ENCODE measurements at places on chromosomes 3 and 15.

- DNase-seq: no peak
Observed at GRCh38 chr15:65993762-65994161, 124.5 kb downstream of the RAB11A start.

DNA sequence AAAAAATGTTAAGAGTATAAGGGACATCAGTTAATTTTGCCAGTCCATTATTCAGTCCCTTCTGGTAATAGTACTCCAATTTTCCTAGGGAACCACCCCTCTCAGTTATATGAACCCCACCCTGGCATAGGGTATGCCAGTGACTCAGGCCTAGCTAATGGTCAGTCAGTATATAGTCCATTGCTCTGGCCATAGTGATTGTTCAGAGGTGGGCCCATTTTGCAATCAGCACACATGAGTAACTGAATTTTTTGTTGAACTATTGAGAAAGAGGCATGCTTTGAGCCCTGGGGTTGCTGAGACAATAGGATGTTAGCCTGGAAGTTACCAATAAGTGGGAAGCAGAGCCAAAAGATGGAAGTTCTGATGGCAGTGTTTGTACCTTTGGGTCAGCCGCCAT is 4.1 kb downstream of the LRCH3 start:
- no peak for DNase-seq

GRCh38 chr3:73547427-73548248 is 77.1 kb downstream of the PDZRN3 start:
- DNase-seq: no peak

DNA sequence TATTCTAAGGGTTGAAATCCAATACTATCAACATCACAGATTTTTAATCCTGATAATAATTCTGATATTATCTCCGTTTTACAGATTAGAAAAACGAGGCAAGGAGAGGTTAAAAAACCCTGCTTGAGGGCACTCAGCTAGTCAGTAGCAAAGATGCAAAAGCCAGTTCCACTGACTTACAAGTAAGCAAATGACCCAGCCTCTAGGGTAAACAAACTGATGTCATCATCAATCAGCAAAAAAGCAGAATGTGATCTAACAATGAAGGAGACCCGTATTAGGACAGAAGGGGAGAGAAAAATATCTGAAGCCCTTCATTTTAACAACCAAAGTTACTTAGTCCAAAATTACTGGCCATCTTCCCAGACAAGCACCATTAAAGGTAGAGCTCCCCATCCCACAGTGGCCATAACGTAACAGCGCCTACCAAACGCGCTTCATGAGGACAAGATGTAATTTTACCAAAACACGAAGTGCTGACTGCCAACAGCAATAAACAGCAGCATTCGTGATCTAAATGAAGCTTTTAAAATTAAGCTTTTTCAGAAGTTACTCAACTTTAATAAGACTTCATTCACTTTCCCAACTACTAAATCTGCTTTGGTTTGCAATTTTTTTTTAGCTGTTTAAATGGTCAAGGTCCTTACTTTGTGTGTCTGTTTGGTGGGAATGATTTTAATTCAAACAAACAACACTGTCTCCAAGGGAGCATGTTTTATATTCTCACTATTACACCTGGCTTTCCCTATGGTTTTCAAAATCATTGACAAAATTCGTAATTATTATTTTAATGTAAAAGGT is 176.6 kb downstream of the OSBPL10 start:
- DNase-seq: no peak

DNA sequence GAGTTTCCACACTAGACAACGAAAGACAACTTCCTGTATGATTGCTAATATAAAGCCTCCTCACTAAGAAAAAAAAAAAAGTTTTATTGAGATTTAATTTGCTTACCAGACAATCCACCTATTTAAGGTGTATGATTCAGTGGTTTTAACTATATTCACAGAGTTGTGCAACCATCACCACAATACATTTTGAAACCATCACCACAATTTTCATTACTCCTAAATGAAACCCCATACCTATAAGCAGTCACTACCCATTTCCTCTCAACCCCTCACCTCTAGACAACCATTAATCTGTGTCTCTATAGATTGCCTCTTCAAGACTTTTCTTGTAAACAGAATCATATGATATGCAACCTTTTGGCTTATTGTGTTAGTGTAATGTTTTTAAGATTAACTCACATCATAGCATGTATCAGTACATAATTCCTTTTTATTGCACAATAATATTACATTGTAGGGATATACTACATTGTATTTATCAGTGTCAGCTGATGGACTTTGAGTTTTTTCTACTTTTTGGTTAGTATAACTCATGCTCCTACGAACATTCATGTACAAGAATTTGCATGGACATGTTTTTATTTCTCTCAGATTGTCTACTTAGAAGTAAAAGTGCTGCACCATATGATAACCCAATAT is 339.7 kb downstream of the NLGN1 start:
- no peak for DNase-seq

- no peak for DNase-seq
Observed at GRCh38 chr3:73765878-73766545, 141.3 kb upstream of the PDZRN3 start.

- DNase-seq: peak; percentile 63
Observed at GRCh38 chr3:64595253-64595694, 92.5 kb downstream of the ADAMTS9 start.

- no peak for DNase-seq
Observed at GRCh38 chr3:126317029-126317996, 39.9 kb downstream of the KLF15 start.

- no peak for DNase-seq
Observed at GRCh38 chr15:86935841-86936240, 856.2 kb downstream of the AGBL1 start.

GRCh38 chr3:109098079-109098644 is 19.8 kb downstream of the MORC1 start:
- DNase-seq: no peak

DNA sequence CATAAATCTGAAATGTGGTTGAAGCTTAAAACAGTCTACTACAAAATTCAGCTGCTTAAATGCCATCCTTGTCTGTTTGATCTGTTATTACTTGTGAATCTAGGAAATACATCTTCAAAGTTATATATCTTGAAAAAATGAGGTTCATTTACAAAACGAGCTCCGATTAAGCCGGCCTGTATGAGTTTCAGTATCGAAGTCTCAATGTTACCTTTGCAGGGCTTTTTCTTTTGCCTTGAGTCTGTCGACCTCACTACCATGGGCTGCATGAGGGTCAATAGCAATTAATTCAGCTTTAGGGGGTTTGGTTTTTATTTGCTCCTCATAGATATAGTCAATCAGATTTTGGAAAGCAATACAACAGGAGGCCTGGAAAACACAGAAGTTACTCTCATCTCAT is 23.2 kb downstream of the ERICH6 start:
- no peak for DNase-seq

DNA sequence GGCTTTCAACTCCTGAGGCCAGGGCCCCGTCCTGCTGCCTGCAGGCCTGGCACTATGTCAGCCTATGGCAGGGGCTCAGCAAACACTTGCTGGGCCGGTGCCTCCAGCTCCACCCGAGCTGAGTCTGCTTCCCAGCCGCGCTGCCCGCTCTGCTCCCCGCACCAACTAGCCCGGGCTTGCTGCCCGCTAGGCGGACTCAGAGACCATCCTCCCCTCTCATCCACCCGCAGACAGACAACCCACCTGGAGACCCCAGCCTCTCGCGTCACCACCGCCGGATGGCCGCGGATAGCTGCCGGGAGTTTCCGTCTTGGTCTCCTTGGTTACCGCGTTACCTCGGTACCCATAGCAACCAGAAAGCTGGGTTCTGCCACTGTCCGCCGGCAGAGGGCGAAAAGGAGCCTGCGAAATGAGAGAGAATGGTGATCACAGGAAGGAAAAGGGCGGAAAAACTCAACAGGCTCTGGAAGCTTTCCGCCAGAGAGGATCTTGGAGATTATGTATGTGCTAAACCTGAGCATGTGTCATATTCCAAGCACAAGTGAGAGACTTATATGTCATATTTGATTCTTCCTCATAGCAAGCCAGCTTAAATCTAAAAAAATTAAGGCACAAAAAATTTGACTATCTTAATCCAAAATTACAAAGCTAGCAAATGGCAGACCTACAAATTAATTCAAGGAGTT is at the start of gene ZBBX:
TSS of gene ZBBX (minus strand) at position 294 of the 686 bp plus-strand sequence. CDS start 7,396 bp downstream, outside the sequence.
- peak; percentile 79 for DNase-seq

DNA sequence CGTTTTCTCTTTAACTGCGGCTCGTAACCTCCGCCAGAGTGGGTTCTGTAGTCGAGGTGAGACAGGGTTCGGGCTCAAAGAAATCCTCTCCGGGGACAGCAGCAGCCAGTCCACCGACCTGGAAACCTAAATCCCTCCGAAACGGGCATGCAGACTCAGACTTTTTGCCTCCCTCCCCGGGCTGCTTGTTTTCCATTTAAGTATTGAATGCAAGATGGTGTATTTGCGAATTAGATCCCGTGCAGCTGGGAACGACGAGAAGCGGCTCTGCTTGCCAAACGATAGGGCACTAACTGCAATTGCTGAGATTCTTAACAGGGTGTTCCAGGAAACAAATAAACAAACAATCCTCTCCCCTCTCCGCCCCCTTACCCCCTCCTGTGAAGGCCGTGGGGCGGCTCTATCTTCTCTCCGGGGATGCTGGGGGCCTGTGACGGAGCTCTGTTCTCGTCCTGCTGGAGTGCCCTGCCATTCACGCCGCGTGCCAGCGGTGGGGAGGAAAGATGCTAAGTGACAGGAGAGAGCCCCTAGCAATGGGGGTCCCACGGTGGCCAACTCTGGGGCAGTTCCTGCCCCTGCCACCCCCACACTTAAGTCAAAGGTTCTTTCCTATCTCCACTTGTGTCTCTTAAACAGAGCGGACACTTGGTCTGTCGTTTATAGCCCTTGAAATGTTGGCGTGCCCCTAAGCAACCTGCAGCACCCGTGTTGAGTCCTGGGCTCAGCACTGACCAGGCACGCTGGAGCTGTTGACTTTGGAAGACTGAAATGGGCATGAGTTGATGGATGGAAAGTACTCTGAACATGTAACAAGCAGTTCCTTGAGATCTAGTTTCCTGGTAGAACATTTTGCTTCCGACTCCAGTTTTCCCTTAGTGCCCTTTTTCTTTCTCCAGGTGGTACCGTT is 1.3 kb upstream of the ETV5 start:
- peak; percentile 36 for DNase-seq

DNA sequence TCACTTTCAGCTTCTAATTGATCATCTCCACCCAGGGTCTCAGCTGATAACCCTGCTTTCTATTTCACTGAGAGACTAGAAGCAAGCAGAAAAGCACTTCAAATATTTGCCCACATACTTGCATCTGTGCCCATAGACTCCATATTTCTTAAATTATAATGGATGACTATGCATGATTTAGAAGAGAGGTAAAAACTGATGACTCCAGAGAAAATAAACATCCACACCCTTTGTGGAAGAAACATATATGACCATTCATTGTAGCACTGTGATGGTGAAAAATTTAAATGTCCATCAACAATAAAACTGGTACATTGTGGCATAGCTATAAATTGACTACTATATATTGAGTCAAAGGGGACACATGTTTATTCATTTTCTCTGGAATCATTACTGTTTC is 7.1 kb upstream of the IGF2BP2 start:
- no peak for DNase-seq

- DNase-seq: no peak
Observed at GRCh38 chr15:71801935-71802655, 8.3 kb upstream of the NR2E3 start.

DNA sequence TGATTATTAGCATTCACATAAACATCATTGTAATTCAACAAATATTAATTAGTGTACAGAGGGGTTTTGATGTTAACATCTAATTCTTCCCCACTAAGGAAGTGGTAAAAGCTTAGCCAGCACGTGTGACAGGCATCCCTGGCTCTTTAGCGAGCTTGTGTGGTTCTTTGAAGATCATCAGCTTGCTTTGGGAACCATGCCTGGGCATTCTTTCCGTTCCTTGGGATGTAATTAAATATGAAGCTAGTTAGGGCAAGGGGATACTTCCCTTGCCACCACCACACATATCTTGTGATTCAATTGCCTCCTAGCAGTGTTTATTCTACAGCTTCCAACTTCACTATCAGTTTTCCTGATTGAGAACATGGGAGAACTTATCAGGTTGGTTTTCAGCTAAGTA is 246.5 kb downstream of the MYRIP start:
- no peak for DNase-seq

- DNase-seq: no peak
Observed at GRCh38 chr15:98530570-98530969, 117.8 kb upstream of the IGF1R start.

GRCh38 chr3:24359645-24360462 is 134.8 kb downstream of the THRB start:
- no peak for DNase-seq

- DNase-seq: peak; percentile 11
Observed at GRCh38 chr3:195078891-195079440, 192.0 kb downstream of the XXYLT1 start.

- no peak for DNase-seq
Observed at GRCh38 chr15:64398575-64398974, 10.9 kb downstream of the TRIP4 start.

DNA sequence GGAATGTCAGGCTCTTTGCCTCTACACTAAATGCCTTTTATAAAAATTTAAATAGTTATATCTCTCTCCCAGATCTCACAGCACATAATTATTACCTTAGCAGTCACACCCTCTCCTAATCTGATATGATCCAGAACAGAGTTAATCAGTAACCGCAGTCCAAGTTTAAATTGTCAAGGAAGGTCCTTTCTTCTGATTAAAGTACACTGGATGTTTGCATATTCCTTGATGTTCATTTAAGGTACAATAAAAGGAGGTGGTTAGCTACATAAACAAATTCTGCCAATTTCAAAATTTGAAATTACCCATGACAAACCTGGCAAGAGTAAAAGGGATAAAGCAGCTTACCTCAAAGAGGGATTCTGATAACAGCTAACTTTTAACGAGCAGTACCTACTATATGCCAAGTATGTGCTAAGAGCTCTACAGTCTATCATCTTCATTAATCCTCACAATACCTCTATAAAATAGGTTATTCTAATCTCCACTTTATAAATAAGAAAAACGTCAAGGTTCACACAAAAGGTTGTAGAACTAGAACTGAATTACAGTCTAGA is 4.3 kb downstream of the GOLIM4 start:
- DNase-seq: no peak

All from left cardiac atrium (tissue), 4 donors.